Astrocyte of the hippocampus (primary cell): ENCODE measurements at places on chromosomes 4 and X.

DNA sequence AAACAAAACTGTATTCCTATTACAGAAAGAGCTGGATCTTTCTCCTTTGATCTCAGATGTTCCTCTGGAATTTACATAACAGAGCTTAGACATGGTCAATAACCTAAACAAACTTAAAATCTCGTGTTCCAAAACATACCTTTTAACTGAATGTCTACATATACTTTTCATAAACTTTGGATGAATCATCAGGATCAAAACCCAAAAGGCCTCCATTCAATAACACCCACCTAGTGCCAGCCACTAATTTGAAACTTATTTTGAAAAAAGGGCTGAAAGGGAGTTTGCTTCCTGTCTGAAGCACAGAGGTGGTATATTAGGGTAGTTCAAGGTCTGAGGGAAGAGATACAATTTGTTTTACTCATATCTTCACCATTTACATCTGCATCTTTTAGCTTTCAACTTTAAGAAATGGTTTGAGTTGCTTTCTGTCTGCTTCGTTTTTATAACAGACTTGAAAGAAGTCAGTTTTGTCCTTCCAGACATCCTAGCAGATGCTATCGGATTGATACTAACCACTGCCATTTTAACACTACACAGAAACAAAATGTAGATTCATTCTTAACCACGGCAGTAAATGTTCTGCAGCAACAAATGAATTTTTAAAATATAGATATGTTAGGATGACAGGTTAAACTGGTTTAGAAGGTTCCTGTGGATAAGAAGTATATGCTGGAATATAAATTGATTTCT lies 242.8 kb upstream of the DKK2 start:
- no peak for DNase-seq

- no peak for DNase-seq
Measured at GRCh38 chrX:49202022-49202421, 2.0 kb upstream of the SYP start.

- DNase-seq, result peak; percentile 78
Measured at GRCh38 chrX:17689971-17690409, 47.3 kb upstream of the SCML1 start.

- no peak for DNase-seq
Measured at GRCh38 chrX:11480626-11481025, 185.1 kb downstream of the ARHGAP6 start.

DNA sequence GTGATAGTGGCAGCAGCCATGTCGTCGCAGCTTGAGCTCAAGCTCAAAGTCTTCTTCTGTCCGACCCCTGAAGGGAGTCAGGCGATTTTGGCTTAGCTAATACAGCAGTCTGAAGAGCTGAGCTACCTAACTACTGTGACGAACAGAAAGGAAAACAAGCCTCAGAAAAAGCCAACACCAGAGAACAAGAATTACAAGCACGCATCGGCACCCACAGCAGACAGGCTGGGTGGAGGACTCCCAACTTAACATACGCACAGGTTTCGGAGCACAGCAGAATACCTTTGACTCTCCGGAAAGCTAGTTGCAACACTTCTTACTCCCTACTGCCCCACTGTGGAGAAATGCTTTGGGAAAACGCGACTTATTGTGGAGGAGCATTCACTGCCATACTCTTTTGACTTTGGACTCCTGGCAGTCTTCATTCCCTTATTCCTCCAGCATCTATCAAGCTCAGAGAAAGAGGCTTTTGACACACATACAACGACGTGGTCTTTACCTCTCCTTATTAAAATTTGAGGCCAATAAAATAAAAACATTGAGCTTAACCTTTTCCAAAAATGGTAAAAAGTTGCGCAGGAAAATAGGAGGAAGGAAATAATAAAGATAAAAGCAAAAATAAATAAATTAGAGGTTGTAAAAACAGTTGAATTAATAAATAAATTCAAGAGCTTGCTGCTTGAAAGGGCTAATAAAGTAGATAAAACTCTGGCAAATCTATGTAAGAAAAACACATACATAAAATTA lies 41.3 kb upstream of the GPC3 start:
- DNase-seq, result peak; percentile 61

- DNase-seq, result no peak
Measured at GRCh38 chr4:23477905-23478304, 411.9 kb downstream of the PPARGC1A start.

GRCh38 chrX:40871385-40872082 lies 136.2 kb upstream of the MED14 start:
- DNase-seq, result peak; percentile 18
